Stimulated activated CD8-positive, alpha-beta memory T cell treated with anti-CD3 and anti-CD28 coated beads, Interleukin-4, amount 100 ng/mL, for 1 hour (primary cell): ENCODE measurements at places on chromosomes 16 and 17.

GRCh38 chr17:49918591-49918990 lies 50.4 kb upstream of the DLX4 start:
- DNase-seq = no peak

DNA sequence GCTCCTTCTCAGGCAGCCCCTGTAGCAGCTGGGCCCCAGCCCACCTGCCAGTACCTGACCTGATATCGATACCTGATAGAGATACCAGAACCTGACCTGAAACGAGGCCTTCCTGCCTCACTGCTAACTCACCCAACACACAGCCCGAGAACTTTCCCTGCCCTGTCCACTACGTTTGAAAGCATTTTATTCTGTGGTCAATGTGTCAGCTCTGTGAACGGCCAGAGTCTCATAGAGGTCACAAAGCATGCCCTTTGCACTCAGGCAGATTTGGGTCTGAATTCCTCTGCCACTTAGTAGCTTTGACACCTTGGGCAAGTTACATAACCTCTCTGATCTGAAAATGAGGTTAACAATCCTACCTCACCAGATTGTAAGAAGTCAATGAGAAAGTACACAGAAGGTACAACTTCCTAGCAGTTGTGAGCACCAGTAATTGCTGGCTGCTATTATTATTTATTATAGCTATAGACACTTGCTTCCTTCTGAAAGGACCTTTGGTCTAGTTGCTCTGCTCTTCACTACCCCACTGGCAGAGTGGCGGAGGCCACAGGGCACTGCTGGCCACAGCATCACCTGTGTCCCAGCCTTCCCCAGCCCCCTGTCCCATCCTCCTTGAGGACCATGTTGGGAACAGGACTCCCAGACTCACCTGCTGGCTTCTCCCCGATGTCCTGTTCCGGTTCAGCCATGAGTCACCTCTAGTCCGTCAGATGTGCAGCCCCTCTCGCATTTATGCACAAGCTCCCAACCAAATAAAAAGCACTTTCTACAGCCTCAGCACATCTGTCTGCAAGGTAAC lies 895 bp downstream of the ANKRD40CL start:
- DNase-seq = no peak

DNA sequence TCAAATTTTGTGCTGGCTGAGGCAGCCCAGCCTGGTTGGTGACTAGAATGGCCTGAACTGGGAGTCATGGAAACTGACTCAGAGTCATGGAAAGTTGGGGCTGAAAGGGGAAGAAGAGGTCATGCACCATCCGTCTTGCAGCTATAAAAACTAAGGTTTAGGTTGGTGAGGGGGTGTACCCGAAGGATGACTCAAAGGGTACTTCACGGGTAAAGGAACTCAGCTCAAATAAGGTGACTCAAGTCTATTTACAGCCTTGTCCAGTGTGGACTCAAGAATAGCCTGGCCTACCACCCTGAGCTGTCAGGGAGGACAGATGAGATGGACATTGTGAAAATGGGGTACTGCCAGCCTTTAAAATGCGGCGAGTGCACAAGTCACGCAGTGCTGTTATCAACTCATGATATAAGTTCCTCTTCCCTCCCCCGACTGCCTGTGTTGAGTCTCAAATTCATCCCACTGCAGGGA lies 18.6 kb downstream of the CD300LB start:
- no peak for DNase-seq

- no peak for DNase-seq
These were observed 31.6 kb downstream of the TEKT3 start for GRCh38 chr17:15309793-15310192.

DNA sequence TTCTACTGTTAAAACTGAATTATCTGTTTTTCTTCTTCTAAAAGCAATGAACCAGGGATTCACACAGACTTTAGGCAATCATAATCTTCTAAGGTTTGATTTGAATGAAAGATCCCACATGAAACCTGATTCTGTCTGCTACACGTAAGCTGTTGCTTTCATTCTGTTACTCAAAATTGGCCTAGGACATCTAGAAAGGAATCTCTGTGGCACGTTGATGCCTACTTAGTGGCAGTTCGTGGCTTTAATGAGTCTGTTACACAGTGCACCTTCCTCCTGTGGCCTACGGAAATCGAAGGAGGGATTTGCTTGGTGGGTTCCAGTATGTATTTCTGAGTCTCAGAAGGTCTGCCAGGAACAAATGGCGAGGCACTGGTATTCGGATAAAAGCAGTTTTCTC lies 489.4 kb upstream of the HSBP1 start:
- DNase-seq = no peak

- DNase-seq = no peak
These were observed 133.6 kb downstream of the HS3ST3B1 start for GRCh38 chr17:14434506-14434905.

- no peak for DNase-seq
These were observed 13.1 kb downstream of the SLC22A31 start for GRCh38 chr16:89187032-89187769.

- DNase-seq = no peak
These were observed 45.2 kb upstream of the LGALS9 start for GRCh38 chr17:27585792-27586191.

GRCh38 chr16:89458551-89458950 lies 31.8 kb downstream of the ANKRD11 start:
- no peak for DNase-seq

- no peak for DNase-seq
These were observed 8.1 kb downstream of the SERPINF1 start for GRCh38 chr17:1769822-1770477.
